ENCODE measurements at places on chromosomes 2 and 18. TPM values are rescaled to one million over a fixed set of nuclear protein-coding genes. Genes with fewer than 3 reads are reported as not detected.
A peak's percentile ranks its signal among the peaks of the same experiment; 100 is the strongest.

DNA sequence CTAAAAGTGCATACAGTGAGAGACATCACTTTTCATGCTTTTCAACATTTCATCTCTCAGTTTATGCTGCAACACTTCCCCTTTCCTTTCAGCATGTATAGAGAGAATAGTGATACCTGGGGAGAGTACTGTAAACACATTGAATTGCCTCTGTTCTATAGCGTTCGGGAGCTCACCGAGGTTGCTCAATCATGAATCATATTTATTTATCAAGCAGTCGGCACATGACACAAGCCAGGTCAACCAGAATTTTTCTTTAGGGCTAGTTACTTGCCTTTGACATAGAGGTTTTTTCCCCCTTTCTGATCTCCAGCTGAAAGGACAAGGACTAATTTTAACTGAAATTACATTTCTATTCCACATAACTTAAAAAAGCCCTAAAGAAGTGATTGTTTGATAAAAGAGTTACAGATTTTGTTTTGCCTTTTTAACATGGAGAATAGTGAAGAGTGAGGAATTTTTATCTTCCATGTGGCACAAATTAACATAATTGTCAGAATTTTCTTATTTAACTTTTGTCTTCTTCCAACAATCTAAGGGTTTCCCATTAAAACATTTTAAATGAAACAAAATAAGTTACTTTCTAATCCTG is 690.9 kb upstream of the TMEFF2 start:
- peaks cover 30% of the 10 kb centered on the region for H3K4me1 ChIP-seq
- no peaks in the 10 kb centered on the region for H3K27me3 ChIP-seq
- peak; percentile 20 for DNase-seq
- no peaks in the 10 kb centered on the region for H3K36me3 ChIP-seq

DNA sequence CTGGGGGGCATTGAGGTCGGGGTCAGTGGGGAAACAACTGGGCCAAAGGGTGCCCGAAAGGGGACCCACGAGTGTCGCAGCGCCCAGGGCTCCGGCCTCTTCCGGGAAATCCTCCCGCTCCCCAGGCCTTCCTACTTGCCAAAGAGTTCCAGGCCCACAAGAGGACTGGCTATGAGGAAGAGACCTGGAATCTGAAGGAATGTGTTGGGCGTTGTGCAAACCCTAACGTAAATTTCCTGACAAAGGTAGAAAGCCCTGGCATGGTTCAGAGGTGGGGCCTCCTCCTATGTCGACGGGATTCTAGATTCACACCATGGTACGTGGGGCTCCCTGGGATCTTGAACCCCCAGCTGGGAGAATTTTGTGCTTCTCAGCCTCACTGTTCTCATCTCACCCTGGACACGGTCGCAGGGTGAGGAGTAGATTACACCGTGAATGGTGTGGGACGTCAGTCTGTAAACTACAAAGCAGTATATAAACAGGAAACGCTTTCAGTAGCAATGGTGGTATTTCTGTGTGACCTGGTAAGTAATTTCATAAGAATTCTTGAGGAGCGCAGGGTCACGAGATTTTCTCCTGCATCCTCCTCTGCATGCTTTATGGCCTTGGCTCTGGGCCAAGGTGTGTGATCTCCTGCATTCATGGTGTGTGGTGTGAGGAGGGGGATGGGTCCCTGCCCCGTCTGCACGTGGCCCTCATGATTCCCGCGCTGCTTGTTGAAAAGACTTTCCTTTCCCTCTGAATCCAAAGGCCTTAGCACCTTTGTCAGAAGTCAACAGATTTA is 868 bp downstream of the HSBP1L1 start:
- peaks cover 40% of the 10 kb centered on the region for H3K36me3 ChIP-seq
- no peaks in the 10 kb centered on the region for H3K27me3 ChIP-seq
- H3K4me1 ChIP-seq: peaks cover 23% of the 10 kb centered on the region
- peak overlapping the region; percentile 76 for H3K27ac ChIP-seq
- H3K4me3 ChIP-seq: peak overlapping the region; percentile 69

GRCh38 chr2:181138816-181139215 is 158.4 kb downstream of the UBE2E3 start:
- H3K36me3 ChIP-seq: no peaks in the 10 kb centered on the region
- DNase-seq: no peak
- H3K27ac ChIP-seq: no peak overlapping the region
- no peak overlapping the region for H3K4me3 ChIP-seq

- H3K4me1 ChIP-seq: no peaks in the 10 kb centered on the region
- no peaks in the 10 kb centered on the region for H3K27me3 ChIP-seq
- no peak for DNase-seq
- no peaks in the 10 kb centered on the region for H3K36me3 ChIP-seq
Observed at GRCh38 chr2:225797394-225797793, 397.9 kb downstream of the NYAP2 start.

DNA sequence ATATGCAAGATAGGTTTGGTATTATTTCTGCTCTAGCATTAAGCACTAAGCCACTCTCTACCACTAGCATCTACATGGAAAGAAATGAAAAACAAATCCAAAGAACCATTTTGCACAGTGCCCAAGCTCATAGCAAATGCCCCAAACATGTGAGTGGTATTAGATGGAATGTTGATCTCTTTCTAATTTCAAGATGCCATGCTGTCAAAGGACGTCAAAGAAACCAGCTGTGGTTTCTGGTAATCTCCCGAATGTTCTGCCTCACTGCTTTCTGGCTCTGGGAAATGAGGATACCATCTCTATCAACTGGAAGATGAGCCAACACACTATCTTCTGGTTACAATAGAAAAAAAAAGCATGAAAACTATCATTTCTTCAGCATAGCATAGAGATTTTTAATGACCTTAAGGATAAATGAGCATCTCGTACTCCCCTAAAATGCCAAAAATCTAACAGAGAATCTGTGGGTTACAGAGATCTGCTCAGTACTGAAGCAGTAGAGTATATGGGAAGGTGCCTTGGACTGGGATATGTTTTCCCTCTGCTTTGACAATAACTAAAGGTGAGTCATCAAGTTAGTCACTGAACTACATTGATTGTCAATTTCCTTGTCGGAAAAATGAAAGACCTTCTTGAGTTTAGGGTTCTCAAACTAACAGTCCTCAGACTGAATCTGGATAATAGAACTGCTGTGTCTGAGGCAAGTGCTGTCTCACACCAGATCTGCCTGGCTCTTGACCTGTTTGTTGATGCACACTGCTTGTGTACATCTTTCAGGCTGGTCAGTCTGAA is 244.8 kb upstream of the NCKAP5 start:
- no peaks in the 10 kb centered on the region for H3K27me3 ChIP-seq
- DNase-seq: no peak
- H3K4me3 ChIP-seq: no peak overlapping the region

DNA sequence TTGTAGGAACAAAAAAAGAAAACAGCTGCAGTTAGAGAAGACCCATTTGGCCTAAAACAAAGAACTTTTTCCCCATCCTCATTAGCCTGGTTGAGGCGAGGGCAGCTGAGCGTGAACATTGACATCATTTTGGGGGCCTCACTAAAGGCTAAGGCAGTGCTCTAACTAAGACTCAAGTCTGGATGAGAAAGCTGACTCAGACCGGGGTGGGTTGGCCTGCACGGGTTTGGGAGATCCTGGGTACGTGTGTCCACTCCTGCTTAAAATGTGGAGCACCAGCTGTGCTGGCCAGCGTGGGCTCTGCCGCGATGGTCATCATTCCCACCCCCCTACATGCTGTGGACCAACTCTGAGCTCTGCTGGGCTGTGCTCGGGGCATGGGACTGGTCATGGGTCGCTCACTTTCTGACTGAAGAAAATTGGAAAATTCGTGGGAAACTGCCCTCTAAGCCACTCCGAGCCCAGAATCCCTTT is 86.0 kb upstream of the TMEM247 start:
- H3K27me3 ChIP-seq: peaks cover 13% of the 10 kb centered on the region
- no peak for DNase-seq
- no peak overlapping the region for H3K4me3 ChIP-seq
- no peak overlapping the region for H3K27ac ChIP-seq
- no peaks in the 10 kb centered on the region for H3K36me3 ChIP-seq

- H3K27me3 ChIP-seq: no peaks in the 10 kb centered on the region
- H3K36me3 ChIP-seq: peaks cover 15% of the 10 kb centered on the region
- H3K27ac ChIP-seq: no peak overlapping the region
- no peak for DNase-seq
- H3K4me1 ChIP-seq: peaks cover 12% of the 10 kb centered on the region
Observed at GRCh38 chr2:240510513-240511210, 47.1 kb downstream of the ANKMY1 start.

GRCh38 chr2:134087371-134087921 is 166.4 kb upstream of the MGAT5 start:
- H3K27ac ChIP-seq: peak overlapping the region; percentile 48
- no peaks in the 10 kb centered on the region for H3K27me3 ChIP-seq
- H3K4me1 ChIP-seq: peaks cover 34% of the 10 kb centered on the region
- no peak overlapping the region for H3K4me3 ChIP-seq
- H3K36me3 ChIP-seq: peaks cover 4% of the 10 kb centered on the region

DNA sequence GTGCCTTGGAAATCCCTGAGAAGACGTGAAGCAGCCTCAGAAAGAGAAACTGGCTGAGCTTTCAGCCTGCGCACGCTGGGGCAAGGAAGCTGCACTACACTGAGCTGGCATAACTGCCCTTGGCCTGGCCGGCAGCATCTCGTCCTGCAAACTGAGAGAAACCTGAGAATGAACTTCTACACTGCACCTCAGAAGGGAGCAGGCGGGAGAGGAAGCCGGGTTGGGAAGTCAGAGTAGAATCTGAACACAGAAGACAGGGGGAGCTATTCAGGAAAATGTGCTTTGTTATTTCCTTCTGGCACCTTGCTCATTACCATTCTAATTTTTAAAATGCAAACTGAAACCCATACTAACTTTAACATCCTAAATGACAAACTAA is 70.9 kb downstream of the ZEB2 start:
- H3K4me3 ChIP-seq: no peak overlapping the region
- no peaks in the 10 kb centered on the region for H3K36me3 ChIP-seq
- no peaks in the 10 kb centered on the region for H3K4me1 ChIP-seq
- no peak overlapping the region for H3K27ac ChIP-seq
- DNase-seq: no peak

DNA sequence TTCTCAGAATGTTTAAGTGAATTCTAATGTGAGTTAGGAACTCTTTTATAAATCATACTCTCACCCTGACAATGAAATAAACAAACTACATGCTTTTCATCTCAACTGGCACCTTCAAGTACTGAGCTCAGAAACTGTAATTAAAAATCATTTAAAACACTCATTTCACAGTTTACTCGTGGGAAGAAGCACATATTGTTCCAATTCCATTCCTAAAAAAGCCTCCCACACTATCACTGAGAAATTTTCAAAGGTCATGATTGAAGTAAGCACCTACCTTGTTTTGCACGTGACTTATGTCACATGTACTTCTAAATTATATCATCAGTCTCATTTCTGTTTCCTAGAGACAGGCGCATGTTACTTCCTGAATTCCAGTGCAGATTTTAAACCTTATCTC is 678.1 kb upstream of the SLC8A1 start:
- H3K4me1 ChIP-seq: no peaks in the 10 kb centered on the region
- H3K4me3 ChIP-seq: no peak overlapping the region
- H3K27me3 ChIP-seq: no peaks in the 10 kb centered on the region
- H3K36me3 ChIP-seq: no peaks in the 10 kb centered on the region

- peaks cover 76% of the 10 kb centered on the region for H3K4me1 ChIP-seq
- peak overlapping the region; percentile 89 for H3K27ac ChIP-seq
- no peak for DNase-seq
- no peak overlapping the region for H3K4me3 ChIP-seq
Observed at GRCh38 chr2:27956888-27957287, 66.4 kb downstream of the BABAM2 start.

- H3K4me3 ChIP-seq: no peak overlapping the region
- H3K27ac ChIP-seq: no peak overlapping the region
- H3K27me3 ChIP-seq: no peaks in the 10 kb centered on the region
Observed at GRCh38 chr2:2919574-2920365, 457.8 kb downstream of the EIPR1 start.

Gene EPHA4
- 2.8 TPM for total RNA-seq

Gene CPO
- 0.40 TPM for total RNA-seq

Gene NYAP2
- total RNA-seq: not detected

Gene SYT4
- total RNA-seq: not detected

Gene LCT
- total RNA-seq: 1.4 TPM

Gene GALNT13
- not detected for total RNA-seq

Gene BMP10
- total RNA-seq: not detected

Gene INHA
- total RNA-seq: 0.80 TPM

Gene ANKRD39
- total RNA-seq: 14.1 TPM

Gene PLGLB1
- not detected for total RNA-seq

Gene CDK15
- total RNA-seq: not detected
